ENCODE measurements at places on chromosomes 6 and 20.

DNA sequence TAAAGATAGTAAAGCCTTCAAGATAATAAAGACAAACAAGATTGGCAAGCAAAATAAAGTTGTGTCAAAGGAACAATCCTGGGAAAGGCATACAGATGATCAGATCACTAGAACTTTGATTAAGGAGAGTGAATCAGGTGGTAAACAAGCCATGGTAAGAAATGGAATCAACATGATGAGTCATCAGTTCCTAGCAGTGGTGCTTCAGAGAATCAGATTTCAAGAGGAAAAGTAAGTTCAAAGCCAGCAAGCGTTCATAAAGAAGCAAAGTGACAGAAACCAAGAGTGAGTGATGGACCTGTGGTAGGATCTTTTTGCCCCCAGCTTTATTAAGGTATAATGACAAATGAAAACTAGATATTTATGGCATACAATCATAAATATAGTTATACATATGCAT, 340.4 kb downstream of the TPBG start:
- DNase-seq, result no peak

DNA sequence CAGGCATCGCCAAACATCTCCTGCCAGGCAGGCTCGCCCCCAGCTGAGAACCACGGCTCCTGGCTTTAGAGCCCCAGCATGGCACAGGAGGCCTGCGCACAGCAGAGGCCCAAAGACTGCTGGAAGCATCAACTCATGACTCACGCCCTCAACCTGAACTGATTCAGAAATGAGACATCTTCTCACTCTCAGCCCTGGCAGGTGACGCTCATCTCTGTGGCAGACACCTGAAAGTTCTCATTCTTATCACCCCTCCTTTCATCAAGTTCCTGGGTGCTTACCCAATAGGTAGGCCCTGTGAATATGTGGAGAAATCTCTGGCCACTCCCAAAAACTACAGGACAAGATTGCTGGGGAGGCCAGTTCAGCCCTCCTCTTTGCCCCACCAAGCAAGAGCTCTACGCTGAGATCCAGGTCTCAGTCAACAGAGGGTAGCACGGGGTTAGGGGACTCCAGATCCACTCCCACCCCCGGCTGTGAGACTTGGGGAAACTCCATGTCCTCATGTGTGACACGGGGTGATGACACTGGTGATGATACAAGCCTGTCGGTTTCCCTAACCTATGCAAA, 11.3 kb downstream of the NFATC2 start:
- DNase-seq, result no peak

GRCh38 chr20:37503256-37503927, 17.7 kb upstream of the NNAT start:
- no peak for DNase-seq

DNA sequence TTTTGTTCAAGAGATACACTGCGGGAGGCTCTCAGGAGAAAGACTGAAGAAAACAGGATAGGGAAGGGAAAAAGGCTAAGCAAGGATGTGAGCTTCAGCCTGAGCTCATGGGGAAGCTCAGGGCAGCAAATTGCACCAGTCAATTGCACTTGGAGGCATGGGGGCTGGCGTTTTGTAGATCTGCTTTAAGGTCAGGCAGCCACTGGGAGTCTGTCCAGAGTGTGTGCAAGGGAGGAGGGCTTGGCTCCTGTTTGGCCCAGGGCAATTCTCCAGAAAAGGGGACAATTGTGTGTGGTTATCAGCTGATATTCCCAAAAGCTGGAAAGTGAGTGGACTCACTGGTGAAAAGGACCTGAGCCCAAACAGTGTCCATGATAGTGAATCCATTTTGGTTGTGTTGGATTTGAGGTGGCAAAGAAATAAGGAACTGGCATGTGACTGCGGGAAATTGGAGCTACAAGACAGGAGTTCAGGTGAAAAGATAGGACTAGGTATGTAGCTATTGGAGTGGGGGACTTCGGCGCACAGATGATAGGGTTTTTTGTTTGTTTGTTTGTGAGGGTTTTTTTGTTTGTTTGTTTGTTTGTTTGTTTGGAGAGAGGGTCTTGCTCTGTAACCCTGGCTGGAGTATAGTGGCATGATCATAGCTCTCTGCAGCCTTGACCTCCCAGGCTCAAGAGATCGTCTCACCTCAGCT, 22.3 kb upstream of the IER3 start:
- no peak for DNase-seq

DNA sequence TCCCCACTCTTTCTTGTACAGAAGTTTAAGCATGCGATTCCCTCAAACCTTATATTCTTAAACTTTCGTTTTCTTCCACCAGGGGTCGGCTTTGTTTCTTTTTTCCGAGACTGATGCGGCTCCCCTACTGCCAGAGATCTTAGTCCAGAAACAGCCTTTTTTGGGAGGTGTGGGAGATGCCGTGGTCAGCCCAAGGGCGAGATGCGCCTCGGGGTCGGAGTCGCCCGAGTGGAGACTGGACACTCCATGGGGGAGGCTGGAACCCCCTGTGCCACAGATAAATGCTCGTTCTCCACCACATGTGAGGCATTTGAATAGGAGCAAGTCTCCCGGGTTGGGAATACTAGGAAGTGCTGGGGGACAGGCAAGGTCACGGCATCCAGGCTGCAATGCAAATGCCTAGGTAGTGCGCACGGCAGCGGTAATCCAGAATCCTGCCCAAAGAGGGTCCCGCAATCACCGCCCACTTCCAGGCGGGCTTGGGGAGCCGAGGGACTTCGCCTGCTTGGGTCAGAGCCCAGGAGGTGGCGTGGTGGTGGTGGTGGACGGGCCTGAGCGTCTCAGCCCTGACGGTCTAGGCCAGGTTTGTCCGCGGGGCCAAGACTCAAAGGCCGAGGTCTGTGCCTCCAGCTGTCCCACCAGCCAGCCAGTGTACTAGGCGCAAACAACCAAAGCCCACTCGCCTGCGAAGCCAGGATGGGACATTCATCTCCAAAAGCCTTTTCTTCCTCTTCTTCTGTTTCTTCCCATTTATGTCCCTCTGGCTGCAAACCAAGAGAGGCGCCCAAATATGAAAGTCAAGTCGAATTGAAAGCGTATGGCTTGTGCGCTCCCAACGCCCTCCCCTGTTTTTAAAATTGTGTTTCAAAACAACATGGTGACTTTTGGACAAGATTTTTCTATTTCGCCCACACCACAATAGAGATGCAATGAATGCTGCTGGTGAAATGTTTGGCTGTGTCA, 39.3 kb upstream of the OSTM1 start:
- peak; percentile 25 for DNase-seq

DNA sequence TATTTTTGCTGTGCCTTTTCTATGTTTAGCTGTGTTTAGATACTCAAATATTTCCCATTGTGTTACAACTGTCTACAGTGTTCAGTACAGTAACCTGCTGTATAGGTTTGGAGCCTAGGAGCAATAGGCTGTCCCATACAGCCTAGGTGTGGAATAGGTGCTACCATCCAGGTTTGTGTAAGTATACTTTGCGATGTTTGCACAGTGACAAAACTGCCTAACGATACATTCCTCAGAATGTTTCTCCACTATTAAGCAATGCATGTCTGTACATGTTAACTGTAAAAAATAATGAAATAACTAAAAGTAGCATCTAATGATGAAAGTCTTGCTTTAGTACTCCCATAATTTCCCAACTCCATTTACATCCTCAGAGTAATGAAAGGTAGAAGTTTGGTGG, 46.0 kb downstream of the SERAC1 start:
- DNase-seq, result no peak

GRCh38 chr20:37598575-37599342, 71.1 kb upstream of the BLCAP start:
- no peak for DNase-seq

GRCh38 chr6:155881826-155882526, 426.3 kb upstream of the NOX3 start:
- no peak for DNase-seq

GRCh38 chr6:79536585-79536953, 661 bp downstream of the LCA5 start:
- DNase-seq, result no peak

- no peak for DNase-seq
Observed at GRCh38 chr6:56628105-56628504, 14.6 kb downstream of the DST start.

DNA sequence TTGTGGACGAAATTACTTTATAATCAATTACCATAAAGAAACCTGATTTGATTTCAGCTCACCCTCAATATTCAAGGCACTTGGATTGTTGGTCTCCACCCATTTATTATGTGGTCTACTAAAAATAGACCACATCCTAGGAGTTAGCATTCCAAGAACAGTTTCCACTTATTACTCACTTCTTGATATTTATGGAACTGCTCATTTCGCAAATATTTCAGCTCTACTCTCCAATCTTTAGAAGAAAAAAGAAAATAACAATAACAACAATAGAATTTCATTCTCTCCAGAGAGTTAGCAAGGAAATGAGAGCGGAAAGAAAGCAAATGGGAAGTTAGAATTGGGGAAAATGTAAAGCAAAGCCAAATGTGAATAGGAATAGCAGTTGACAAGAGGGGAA, 26.2 kb upstream of the HDAC2 start:
- no peak for DNase-seq

GRCh38 chr6:167758309-167759023, 68.2 kb upstream of the AFDN start:
- no peak for DNase-seq

- no peak for DNase-seq
Observed at GRCh38 chr20:41242352-41242751, 75.2 kb downstream of the ZHX3 start.

GRCh38 chr20:2451939-2452732, 18.5 kb downstream of the SNRPB start:
- peak; percentile 79 for DNase-seq

GRCh38 chr20:33539129-33539528, 49.2 kb downstream of the CBFA2T2 start:
- no peak for DNase-seq

DNA sequence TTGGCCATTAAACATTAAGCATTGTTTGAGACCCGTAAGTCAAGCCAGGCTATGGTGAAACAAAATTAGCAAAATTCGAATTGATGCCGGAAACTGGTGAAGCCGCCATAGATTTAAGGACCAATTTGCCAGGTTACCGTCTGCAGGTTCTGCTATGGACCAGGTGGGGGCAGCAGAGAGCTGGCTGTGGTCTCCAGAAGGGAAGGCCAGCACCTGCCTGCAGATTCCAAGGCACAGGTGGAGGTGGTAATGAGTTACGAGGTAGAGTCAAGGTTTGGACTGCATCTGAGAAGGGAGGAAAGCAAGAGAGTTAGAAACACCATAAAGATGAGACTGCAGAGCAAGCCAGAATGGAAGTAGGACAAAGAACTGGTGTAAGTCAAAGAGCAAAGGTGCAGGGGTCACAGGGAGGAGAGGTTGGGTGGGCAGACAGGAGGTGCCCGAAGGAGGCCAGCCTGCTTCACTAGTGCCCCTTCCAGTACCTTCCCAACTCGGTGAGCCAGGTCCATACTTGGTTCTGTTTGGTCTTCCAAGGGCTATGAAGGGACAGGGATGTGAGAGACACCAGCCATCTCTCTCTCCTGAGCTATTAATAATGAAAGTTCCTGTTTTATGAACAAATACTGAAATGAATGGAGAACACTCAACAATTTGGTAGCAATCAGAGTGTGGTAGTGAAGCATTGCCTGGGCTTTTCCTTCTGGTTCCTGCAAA, 131.6 kb upstream of the ESR1 start:
- DNase-seq, result peak; percentile 30

DNA sequence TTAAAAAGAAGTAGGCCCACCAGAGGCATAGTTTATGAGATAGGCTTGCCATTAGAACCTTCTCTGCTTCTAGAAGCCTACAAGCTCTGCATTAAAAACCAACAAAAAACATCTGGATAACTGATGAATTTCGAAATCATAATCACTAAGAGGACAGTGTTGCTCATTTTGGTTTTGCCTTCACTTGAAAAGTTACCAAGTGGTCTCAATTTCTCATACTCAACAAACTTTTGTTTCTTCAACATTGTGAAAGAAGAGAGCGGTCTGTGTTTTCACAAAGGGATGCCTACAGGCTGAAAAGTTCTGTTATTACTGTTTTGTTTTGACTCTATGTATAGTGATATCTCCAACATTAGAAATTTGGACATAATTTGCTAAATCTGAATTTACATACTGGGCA, 98.9 kb downstream of the PDSS2 start:
- no peak for DNase-seq

All from SHP77 (cell line).